ENCODE measurements at places on chromosomes 6 and 20.

GRCh38 chr6:134105940-134106339, 53.5 kb upstream of the SLC2A12 start:
- DNase-seq, result no peak

DNA sequence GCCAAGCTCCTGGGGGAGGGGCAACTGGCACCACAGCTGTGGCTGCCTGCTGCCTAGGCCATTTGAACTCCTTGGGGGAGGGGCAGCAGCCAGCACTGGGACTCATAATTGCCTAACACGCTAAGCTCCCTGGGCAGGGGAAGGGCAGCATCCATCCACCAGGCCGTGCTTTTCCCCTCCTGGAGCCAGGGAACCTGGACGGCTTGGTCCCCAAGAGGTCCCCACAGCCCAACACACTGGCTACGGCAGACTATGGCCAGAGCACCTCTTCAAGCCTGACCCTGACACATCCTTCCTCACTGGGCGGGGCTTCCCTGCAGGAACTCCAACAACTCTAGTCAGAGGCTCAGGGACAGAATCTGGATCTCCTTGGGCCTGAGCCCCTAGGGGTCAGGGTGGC, 269.4 kb downstream of the RNF144B start:
- DNase-seq, result no peak

DNA sequence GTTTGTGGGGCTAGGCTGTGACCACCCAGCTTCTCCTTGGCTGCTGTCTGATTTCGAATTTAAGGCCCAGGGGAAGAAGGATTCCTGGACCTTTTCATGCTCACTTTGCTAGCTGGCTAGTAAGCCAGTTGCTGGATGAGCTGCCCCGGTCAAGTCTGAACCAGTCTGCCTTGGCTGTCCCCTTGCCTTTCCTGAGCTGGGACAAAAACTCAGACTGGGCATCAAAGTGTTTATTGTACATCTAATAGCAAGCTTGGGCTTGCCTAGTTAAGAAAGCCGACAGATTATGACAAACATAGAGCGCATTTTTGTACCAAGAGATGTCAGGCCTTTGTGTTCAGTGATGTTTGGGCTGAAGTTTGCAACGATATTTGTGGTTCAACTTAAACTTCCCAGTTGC, 750 bp upstream of the PAK5 start:
- DNase-seq, result no peak

- DNase-seq, result no peak
Measured at GRCh38 chr20:38878866-38879265, 47.4 kb upstream of the FAM83D start.

DNA sequence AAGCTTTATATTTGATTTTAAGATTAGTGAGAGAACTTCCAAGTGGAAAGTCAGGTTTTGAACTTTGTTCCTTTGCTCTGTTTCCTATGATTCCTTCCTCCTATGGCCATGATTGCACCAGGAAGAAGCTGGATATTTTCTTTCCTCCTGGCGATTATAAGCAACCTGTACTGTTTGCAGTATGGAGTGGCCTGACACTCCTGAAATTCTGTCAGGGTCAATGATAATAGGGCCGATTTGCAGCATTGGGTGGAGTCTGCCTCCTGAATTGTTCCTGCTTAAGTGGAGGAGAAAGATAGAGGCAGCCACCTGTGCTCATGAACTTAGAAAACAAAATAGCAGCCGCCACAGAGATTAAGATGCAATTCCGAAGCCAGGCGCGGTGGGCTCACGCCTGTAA, 9.8 kb upstream of the FAM217A start:
- DNase-seq, result no peak

DNA sequence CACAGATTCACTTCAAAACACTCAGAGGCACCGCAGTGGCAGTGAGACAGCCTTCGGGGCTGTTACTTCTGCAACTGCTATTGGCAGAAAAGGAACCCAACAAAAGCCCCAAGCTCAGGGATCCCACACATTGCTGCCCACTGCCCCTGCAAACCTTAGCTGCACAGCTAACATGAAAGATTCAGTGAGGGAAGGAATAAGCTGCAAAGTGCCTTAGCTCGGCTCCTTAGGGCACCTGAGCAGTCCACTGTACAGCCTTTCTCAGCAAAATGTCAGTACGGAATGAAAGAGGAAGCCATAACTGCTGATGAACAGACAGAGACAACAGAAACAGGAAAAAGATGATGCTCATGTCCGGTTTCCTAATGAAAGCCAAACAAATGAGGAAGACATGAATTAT, 179.7 kb upstream of the SHLD1 start:
- no peak for DNase-seq

DNA sequence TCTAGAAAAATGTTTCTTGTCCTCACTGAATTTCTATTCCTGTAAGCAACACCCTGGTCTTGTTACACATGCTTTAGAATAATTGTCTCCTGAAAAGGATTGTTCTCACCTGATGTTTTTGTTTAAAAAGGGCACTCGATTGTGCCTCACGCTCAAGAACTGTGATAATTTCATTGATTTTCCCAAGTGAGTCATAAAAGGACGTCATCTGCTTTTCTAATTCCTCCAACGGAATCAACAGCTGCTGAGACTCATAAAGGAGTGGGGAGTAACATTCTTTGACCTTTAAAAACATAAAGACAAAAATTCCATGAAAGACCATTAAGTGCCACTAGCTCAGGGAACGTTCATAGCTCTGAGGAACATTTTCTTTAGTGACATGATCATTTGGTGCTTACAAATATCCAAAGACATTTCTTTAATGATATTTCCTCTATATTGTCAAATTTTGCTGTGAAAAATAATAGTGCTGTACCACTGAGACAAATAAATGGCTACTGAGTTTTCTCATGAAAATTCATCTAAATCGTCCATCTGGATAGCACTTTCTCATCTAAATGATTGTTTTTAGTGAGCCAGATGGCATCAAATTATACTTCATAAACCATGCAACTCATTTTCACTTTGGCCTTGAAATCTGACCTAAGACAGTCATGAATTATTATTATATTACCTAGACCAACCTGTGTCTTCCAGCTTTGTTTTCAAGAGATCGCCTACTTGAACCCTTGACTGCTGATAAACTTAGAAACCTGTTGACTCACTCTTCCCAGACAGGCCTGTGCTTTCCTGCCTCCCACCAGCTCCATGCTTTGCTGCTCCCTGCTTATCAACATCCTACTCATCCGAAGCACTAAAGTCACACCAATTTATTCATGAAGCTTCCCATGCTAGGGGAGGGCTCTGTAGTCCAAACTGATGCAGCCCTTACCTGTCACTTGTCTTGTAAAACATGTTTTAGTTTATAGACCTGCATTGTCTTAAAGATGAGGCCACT, 178.2 kb downstream of the SYNE1 start:
- no peak for DNase-seq

GRCh38 chr6:43943781-43944250, 173.8 kb downstream of the VEGFA start:
- DNase-seq, result no peak

GRCh38 chr6:164079275-164079600, 664.7 kb downstream of the QKI start:
- DNase-seq, result no peak

- no peak for DNase-seq
Measured at GRCh38 chr6:149271348-149272340, 45.9 kb upstream of the TAB2 start.

DNA sequence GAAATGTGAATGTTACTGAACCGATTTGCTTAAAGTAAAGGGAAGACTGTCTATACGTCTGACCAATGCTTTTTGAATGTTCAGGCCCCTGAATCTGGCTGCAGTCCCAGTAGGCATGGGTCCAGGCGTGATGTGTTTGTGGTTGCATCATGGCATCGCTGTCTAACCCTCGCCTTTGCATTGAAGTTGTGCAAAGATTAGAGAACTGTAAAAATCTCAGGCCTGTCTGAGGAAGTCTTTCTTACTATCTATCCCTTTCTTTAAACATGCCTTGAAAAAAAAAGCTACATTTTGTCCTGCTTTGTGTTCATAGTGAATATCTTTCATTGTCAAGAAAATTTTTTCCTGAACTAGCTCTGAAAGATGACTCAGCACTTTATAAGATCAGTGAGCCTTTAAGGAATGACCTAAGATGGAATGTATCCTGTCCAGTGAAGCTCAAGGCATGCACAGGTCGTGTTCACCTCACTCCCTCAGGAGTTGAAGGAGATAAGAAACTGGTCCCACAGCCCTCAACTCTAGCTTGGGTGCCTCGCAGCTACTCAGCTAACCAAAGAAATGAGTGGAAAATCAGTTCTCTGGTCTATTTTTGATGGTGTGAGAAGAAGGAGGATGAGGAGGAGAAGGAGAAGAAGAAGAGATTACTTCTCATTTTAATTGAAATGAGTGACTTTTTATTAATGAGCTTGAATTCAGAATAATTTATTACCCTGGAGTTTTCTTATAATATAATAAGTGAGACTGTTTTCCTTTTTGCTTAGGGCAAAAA, 48.6 kb downstream of the TPD52L1 start:
- no peak for DNase-seq

- peak; percentile 21 for DNase-seq
Measured at GRCh38 chr6:78607189-78607588, 260.2 kb upstream of the IRAK1BP1 start.

GRCh38 chr6:113451049-113451448, 406.1 kb upstream of the MARCKS start:
- DNase-seq, result no peak

- no peak for DNase-seq
Measured at GRCh38 chr6:84227044-84227433, 404 bp downstream of the CEP162 start.

DNA sequence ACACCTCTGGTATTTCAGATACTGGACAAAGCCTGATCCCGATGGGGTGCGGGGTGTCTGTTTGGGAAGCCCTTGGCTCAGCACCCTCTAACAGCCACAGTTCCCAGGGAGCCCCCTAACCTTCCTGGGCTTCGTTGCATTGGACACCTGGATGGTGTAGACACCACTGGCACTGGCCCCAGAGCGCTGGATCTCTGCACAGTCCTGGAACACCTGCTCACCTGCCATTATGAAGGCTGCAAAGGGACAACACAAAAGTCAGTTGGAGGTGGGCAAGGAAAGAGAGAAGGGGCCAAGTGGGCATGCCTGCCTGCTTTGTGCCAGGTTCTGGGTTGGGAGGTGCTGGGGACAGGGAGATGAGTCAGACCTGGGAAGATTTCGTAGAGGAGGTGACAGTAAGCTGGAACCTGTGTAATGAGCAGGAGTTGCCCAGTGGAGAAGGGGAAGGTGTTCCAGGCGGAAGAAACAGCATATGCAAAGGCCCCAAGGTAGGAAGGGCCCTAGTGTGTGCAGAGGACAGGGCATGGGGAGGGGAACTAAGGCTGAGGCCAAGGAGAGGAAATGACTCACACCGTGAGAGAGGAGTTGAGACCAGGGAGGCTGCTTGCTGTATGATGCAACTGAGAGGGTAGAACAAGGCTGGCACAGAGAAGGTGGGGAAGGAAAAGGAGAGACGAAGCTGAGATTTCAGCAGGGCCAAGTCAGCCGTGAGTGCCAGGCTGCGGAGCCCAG, 34.9 kb downstream of the ANGPT4 start:
- peak; percentile 77 for DNase-seq

- DNase-seq, result no peak
Measured at GRCh38 chr6:99130897-99131873, 183.4 kb upstream of the FBXL4 start.

GRCh38 chr20:44827401-44827800, 17.1 kb upstream of the RIMS4 start:
- DNase-seq, result no peak

- no peak for DNase-seq
Measured at GRCh38 chr6:142891454-142891853, 53.5 kb downstream of the HIVEP2 start.
